ENCODE measurements at places on chromosomes 3 and 15. TPM values are rescaled to one million over a fixed set of nuclear protein-coding genes. Genes with fewer than 3 reads are reported as not detected.

DNA sequence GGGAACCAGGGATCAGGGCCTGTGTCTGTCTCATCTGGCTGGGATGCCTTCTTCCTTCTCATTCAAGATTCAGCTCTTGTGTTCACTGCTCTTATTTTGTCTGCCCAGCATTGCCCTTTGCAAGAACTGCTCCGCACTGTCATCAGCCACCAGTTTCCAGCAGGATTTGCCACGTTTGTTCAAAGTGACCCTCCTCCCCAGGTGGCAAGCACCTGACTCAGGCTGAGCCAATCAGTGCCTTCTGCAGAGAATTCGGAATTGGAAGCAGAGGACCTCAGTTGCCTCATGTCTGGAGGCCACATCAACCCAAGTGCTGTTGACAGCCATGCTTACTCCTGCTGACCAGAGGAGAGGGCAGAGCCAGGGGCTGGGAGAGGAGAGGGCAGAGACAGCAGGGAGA, 124.5 kb downstream of the SMAD6 start:
- DNase-seq = no peak

Gene SLC22A13
- polyA plus RNA-seq = 3.1 TPM

Gene C3orf20
- polyA plus RNA-seq = 0.09 TPM

Gene SEC62
- 182 TPM for polyA plus RNA-seq

Gene TIMMDC1
- polyA plus RNA-seq = 110 TPM

Gene GORASP1
- 71.7 TPM for polyA plus RNA-seq

- no peak for DNase-seq
These were observed 23.1 kb downstream of the CD47 start for GRCh38 chr3:108067768-108068167.

Gene SPATA12
- not detected for polyA plus RNA-seq

DNA sequence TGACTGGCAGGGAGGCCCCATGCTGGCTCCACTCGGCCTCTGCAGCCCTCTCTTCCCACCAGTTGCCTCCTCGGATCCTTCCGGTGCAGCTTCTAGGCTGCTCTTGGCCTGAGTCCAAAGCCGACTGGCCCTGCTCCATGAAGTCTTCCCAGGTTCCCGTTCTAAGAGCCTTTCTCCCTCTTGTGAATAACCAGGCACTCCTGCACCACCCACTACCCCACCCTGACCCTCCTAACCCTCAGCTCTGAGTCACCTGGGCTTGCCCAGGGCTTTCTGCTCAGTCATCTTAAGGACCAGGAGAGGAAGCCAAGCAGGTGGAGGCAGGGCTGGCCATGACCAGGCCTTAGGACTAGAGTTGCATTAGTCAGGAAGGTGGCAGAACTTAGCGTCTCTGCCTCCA, 28.1 kb upstream of the CNBP start:
- no peak for DNase-seq

DNA sequence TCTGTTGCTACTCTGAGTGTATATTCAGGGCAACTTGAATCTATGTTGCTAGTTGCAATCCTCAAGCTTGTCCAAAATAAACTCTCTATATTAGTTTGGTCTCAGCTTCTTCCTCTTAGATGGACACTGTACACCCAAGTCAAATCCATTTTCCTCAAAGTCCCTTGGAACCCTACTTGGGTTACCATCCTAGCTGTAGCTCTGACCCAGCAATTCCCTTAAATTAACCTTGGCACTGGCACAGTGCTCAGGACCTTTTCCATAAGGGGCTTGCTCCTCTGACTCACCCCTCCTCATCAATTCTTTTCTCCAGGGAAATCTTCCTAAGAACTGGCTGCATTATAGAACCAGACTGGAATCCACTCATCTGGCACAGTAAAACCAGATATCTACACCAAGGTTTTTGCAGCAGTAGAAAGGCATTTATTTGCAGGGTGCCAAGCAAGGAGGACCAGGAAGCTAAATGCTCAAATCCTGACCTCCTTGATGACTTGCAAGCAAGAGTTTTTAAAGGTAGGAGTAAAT, 44.9 kb upstream of the B3GALNT1 start:
- DNase-seq = no peak

DNA sequence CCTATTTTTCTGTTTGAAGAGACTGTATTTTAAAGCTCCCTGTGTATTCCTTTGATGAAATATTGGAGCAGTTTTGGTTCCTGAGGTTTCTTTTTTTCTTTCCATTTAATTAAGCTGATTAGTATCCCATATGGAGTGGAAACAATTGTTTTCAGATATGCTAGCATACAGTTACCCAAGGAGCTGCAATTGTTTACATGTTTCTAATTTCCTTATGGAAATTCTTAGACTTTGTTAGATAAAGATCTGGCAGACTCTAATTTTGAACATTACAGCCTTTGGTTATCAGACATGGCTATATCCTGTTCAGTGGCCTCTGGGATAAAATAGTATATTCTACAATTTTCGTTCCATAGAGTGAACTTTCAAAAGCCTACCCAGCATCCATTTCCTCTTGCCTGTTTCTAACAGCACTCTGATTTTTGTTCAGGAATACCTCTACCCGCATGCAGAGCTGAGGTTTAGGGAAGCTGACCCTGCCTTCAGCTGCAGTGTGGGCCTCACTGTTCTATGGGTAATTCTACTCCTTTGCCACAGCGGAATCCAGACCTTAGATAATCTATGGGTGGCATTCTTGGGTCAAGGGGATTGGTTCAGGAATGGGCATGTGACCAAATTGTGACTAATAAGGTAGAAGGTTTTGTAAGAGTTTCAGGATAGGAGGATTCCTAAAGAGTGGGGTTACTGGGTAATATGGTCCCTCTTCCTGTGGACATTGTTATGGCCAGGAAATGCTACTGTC, 161.1 kb upstream of the ANKRD28 start:
- no peak for DNase-seq
